ENCODE measurements at places on chromosomes 5 and 9.
A peak's percentile ranks its signal among the peaks of the same experiment; 100 is the strongest.

- DNase-seq: no peak
Observed at GRCh38 chr5:97541864-97542263, 358.8 kb upstream of the RIOK2 start.

- DNase-seq: no peak
Observed at GRCh38 chr9:80797831-80798688, 891.3 kb downstream of the TLE1 start.

GRCh38 chr5:93417490-93417889 lies 163.5 kb downstream of the NR2F1-AS1 start:
- no peak for DNase-seq

GRCh38 chr9:97364769-97365490 lies 47.0 kb upstream of the TDRD7 start:
- DNase-seq: no peak

GRCh38 chr5:56273376-56273955 lies 40.3 kb upstream of the ANKRD55 start:
- DNase-seq: no peak

- DNase-seq: no peak
Observed at GRCh38 chr5:154652746-154653417, 102.3 kb upstream of the LARP1 start.

DNA sequence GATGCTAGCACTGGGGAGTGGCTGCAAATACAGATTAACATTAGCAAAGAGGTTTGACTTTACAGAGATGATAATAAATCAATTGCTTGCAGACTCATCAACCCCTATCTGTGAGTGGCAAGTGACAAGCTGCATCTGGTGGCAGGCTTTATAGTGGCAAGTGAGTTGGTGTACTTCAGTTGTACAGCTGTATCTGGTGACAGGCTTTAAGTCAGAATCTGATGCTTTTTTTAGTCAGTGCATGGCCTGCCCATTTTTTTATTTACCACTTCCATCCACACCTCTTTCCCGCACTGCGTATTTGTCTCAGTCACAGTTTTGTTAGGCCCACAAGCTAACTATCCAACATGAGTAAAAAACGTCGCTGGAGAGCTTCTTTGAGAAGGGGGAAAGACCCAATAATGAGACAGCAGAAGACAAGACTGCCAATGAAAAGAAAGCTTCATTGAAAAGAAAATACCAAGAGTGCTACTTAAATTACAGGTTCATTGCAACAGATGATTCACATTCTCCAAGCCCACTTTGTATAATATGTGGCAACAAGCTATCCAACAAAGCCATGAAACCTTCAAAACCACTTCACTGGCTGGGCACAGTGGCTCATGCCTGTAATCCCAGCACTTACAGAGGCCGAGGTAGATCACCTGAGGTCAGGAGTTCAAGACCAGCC lies 23.1 kb downstream of the ANP32B start:
- DNase-seq: no peak

DNA sequence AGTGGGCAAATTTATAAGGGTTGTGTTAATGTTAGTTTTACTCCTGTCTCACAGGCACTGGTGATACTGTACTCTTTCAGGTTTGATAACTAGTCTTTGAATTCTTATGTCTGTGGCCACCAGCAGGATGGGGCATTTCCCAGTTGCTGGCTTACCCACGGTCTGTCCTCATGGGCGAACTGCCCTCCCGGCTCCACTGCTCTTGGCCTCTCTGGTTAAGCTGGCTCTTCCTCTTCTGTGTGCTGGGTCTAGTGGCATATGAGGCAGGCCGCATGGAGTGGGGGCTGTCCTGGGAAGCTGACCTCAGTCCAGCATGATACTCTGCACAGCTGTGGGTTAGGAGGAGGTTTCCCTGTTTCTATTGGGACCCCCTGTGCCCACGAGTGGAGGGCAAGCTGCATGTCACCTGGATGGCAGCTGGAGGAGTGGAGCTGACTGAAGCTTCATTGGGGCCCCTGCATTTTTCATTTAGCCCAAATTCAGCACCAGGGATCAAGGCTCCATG lies 19.5 kb downstream of the PHF2 start:
- no peak for DNase-seq

GRCh38 chr9:121812159-121812735 lies 160.8 kb downstream of the DAB2IP start:
- DNase-seq: no peak

DNA sequence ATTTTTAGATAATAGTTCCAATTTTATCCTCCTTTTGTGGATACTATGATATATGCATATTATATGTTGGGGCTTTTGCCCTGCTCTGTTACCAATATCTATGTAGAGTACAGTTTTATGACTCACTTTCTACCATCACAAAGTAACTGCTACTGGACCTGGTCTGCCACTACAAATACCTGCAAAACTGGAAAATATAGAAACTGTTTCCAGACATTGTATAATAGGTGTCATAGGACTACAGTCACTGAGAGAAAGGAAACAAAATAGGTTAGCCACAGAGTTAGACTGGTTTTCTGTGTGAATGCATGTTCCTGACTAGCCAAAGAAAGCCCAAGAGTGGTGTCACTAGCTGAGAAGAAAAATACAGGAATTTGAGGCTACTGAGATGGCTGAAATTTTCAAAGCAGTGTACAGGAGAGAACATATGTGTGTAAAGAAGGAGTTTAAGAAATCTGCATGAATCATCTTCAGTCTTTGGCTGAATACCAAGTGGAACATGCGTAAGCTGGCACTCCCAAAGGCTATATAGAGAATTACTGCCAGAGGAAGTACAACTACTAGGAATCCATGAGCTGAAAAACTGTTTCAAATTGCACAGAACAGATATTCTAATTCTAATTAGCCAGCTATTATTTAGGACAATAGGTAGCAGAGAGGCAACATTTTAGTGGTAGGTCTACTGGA lies 29.0 kb upstream of the FAM174A start:
- no peak for DNase-seq

GRCh38 chr5:172630986-172631385 lies 10.1 kb upstream of the NEURL1B start:
- DNase-seq: no peak

DNA sequence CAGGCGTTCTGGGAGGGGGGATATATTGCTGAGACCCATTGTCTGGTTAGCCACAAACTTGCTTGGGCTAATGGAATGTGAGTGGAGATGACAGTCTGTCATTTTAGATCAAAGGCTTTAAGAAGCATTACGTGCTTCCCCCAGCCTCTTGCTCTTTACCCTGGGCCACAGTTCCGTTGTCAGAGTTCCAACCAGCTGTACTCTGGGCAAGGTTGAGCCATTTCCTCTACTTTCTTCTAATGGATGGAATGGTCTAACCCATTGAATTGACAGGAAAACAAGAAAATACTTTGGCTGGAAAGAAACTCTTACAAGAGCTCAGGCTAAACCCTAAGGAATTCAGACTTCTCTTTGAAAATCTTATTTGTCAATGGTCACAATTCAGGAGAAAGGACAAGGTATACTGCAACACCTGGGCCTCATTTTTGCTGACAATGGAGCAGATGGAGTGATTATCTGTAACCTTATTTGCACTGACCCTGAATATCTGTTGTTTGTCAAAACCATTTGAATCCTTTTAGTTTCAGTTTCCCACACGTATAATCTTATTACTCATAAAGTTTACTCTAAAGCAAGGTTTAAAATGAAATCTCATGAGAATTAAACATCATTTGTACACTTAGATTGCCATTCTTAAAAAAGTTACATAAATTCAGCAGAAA lies 231.4 kb downstream of the PDE4D start:
- no peak for DNase-seq

DNA sequence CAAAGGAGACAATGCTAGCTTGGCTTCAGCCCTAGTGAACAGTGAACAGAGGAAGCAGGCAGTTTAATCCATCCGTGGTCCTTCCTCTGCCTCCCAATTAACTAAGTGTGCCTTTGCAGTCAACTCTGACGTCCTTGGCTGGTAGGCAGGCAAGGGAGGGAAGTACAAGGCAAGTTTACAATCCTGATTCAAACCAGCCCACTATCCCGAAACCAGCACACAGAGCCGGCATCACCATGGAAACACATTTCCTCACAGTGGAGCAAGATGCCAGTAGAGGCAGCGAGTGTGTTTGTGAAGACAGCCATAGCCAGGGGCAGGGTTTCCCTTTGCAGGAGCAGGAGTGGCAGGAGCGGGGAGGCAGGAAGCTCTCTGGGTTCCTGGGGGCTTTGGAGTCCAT lies 73.9 kb downstream of the GOLPH3 start:
- no peak for DNase-seq

DNA sequence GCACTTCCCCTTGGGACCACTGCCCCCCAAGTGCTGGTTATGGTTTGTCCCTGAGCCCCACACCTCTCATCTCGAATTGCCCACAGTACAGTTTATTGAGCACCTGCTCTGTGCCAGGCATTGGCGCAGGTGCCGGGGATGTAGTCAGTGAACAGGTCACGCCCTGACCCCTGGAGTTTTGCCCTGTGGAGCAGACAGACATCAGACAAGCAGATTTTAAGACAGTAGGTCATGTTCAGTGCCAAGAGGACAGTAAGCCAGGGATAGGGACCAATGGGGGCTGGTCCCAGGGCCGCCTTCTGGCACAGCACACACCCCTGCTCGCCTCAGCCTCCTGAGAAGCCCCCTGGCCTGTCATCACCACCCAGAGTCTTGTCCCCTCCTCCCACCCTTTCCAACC lies 21.9 kb downstream of the ROPN1L start:
- no peak for DNase-seq

DNA sequence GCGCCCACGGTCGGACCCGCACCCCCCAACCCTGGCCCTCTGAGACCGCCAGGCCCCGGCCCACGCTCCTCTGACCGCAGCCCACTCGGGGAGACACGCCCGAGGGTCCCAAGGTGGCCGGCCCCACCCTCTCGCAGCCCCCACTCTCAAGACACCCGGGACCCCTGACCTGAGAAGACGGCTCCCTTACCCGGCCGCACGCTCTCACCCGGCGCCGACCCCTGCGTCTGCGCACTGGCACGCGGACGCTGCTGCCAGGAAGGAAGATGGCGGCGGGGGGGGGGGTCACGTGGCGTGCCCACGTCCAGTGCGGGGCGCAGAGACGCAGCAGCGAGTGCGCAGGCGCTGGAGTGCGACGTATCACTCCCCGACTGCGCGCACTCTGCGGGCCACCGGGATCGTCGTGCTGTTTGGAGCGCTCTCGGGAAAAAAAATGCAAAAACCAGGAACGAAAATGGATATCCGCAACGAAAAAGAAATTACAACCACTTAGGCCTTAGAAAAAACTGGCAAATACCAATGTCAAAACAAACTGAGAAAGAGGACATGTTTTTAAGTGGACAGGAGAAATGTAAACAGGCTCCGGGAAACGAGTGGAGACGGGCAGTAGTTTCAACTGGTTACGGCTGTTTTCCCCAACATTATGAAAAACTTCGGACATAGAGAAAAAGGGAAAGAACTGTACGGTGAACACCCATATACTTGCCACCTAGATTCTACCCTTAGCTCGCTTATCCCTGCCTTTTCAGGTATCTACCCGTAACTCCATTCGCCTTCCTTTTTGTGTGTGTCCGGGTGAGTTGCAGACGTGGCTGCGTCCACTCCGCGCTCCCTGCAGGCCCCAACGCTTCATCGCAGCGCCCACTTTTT lies at the start of gene MRPL36:
Gene MRPL36 (minus strand): TSS at position 236 of the 870 bp plus-strand sequence. CDS start 902 bp downstream, outside the sequence.
- DNase-seq: peak; percentile 89

DNA sequence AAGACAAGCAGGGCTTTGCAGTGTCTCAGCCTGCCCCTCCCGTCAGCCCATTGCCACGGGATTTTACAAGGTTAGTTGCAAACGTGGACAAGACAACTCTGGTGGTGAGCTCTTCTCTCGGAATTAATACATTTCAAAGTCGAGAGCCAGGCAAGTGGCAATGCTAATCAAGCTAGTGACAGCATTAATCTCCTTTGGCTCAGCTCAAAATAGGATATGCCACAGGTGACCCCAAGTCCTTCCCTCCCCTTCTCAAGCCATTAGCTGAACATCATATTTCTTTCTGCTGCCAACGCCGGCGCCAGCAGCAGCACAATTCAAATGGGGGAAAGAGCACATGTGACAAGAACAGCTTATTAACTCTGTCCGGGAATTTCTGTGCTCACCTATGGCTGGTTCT lies 190.1 kb downstream of the ATPSCKMT start:
- no peak for DNase-seq

DNA sequence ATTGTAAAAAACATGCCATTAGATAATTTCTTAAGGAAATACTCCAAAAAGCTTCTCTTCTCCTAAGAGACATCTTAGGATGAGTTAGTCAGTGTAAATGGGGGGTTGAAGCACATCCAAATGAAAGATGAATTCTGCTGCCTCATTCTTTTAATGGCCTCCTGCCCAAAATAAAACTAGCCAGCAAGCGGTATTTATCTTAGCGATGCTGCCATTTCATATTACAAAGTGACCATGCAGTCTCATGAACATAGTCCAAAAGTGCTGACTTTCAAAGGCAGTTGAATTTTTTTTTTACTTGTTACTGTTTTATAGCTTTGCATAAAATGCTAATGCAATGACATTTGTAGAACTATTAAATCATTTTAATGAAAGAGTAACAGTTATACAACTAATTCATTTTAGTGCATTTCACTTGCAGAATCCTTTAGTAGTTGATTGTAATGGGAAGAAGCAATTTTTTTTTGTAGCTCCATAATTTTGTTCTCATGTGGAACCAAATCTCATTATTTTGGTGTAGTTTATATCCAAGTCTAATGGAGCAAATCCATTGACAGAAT lies 151.5 kb downstream of the CAVIN4 start:
- no peak for DNase-seq
